ENCODE measurements at places on chromosomes 2 and 18.

DNA sequence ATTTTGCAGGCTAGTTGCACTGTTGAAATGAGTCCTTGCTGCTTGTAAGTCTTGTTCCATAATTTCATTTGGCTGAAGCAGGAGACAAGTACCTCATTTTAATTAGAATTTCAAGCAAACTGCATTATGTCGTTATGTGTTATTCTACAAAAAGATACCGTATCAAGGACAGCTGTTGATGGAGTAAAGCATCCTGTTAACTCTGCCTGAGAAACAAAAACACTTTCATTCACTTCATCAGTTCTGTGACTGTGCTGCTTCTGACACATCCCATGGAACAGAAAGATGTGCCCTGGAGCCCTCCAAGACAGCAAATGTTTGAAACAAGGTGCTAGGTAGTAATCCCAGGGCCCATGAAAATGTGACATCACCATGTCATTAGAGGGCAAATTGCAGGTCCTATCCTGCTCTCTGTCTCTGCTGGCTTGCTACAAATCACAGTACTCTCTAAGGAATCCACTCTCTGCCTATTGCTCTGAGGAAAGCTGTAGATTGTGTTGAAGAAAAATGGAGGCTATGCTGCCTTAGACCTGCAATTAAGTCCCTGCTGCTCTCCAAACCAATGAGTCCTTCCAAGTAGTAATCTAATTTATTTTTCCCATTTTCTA, 209.7 kb upstream of the PARD3B start:
- no peak for DNase-seq

DNA sequence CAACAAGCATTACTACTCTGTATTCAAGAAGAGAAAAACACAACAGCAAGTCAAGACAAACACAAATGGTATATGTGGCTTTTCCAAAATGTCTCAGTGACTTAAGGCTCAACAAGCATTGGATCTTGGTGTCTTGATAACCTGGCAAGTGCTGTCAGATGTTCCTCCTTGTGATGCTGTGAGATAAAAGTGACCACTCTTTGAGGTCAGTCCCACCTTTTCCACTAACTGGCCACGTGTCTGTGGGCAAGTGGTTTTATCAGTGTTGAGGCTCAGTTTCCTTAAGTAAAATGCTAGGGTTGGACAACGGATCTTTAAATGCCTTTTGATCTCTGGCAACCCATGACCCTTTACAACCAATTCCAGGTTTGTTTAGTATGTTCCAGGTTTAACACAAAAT, 98.7 kb downstream of the BCL2 start:
- DNase-seq: no peak

GRCh38 chr2:196336207-196336606, 164.8 kb upstream of the STK17B start:
- DNase-seq: peak; percentile 59

GRCh38 chr2:202605174-202605573, 29.6 kb upstream of the FAM117B start:
- no peak for DNase-seq

DNA sequence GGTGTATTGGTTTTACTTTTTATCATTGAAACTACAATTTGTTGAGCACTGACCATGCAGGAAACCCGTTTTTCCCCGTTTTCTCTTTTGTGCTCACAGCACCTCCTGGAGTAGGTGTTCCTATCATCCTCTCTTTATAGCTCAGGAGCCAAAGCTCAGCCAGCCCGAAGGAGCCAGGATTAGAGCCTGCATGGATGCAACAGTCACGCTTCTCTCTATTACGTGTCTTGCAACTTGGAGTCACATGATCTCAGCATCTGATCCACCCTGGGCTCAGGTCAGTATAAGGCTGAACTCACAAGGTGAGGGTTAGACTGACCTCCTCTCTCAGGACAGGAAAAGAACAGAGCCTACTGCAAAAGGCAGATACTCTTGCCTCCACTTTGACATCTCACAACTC, 150.5 kb downstream of the MBP start:
- DNase-seq: no peak

- DNase-seq: no peak
Observed at GRCh38 chr2:50727636-50728339, 304.1 kb downstream of the NRXN1 start.

DNA sequence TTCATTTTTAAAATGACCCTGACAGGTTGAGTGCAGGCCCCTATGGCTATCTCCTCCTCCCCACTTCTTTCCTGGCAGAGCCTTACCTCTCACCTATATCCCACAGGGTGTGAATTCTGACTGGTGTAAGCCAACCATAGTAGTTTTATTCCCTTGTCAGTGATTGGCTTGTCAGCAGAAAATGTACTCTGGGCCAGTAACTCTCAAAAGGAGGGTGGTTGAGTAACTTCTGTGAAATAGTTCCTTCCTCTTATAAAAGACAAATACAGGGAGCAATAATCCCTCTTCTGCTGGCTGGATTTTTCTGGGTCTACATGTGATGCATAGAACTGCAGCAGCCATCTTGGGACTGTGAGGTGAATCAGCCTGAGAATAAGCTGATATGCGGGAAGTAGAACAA, 83.4 kb downstream of the RAPH1 start:
- no peak for DNase-seq

- DNase-seq: no peak
Observed at GRCh38 chr18:64259871-64260270, 111.0 kb upstream of the LINC00305 start.

DNA sequence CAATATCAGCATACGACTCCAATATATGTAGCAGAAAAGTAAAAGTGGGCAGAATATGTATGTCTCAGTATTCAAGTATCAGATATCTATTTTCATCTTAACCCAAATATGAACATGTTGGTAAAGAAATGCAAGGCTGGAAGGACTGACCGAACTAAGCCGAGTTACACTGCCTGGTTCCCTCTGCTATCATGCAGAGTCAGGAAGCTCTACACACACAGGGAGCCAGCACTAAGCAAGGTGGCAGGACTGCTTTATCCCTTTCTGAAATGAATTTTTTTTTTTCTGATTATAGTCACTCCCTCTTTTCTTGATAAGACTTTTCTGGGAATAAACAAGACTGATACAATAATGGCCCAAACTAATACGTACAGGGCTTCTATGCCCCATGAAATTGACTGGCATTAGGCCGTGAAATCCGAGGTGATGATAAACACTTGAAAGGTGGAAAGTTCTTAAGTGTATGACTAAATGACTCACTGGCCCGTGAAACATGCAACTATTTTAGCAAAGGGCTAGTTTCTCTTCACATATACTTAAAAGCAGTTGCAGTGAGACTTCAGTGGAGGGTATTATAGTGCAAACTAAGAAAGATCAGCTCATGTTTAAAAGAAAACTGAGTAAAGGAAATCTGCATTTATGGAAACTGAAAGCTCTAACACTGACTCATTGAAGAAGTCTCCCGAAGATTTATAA, 14.9 kb downstream of the DPP4 start:
- DNase-seq: no peak

DNA sequence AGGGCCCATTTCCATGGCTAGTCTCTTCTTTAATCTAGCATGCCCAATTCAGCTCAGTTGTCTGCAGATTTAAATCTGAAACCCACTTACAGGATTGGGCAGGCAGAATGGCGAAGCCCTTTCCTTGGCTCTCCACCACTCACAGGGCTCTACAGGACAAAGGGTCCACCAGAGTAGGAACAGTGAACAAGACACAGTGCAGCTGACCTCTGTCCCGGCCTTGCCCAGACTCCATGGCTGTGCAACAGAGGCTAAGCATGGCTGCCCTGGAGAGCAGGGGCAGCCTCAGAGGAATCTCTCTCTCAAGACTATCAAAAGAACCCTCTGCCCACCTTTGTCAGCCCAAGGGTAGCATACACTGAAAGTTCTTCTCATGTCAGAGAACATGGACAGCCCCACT, 9.7 kb upstream of the ATP6V1B1 start:
- no peak for DNase-seq

DNA sequence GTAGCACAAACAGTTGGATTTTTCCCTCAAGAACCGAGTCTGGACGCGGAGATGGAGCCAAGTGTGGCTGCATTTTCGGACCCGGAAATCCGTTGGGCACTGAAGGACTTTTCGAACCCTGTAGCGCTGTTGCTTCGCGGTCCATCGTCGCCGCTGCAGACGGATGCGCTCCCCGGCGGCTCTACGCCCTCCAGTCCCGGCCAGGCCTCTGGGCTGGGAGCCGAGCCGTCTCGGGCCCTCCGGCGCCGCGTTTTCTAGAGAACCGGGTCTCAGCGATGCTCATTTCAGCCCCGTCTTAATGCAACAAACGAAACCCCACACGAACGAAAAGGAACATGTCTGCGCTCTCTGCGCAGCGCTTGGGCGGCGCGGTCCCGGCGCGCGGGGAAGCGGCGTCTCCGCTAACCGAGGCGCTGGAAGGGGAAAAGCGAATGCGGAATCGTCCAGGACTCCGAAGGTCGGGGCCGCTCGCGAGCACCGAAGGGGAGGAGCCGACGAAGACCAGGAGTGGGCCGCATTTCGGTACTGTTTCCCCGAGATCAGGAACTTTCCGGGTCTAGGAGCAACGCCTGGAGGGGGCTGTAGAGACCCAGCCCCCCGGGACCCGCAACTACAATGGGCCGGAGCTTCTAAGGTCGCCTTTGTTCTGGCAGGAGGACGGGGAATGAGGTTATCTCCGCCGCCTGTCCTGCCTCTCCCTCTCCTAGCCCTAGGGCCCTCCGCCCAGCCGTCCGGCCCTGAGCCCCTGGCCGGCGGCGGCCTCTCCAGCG, 3.2 kb downstream of the EMX1 start:
- DNase-seq: no peak

GRCh38 chr2:31258351-31258750, 24.4 kb downstream of the EHD3 start:
- no peak for DNase-seq

DNA sequence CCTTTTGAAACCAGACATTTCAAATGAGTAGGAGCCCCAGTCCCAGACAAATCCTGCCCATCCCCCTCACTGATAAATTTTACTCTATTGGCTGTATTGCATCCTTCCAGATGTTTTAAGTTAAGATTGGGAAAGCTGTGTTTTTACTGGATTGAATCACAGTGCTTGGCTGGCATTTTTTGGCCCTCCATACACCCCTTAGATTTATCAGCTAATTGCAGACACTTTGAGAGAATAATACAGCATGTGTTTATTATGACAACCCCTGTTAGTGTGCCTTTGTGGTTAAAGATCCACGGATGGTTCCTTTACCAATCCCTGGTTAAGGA, 74.9 kb downstream of the ANTXR1 start:
- no peak for DNase-seq

- no peak for DNase-seq
Observed at GRCh38 chr2:86480105-86480504, 38.9 kb downstream of the KDM3A start.

DNA sequence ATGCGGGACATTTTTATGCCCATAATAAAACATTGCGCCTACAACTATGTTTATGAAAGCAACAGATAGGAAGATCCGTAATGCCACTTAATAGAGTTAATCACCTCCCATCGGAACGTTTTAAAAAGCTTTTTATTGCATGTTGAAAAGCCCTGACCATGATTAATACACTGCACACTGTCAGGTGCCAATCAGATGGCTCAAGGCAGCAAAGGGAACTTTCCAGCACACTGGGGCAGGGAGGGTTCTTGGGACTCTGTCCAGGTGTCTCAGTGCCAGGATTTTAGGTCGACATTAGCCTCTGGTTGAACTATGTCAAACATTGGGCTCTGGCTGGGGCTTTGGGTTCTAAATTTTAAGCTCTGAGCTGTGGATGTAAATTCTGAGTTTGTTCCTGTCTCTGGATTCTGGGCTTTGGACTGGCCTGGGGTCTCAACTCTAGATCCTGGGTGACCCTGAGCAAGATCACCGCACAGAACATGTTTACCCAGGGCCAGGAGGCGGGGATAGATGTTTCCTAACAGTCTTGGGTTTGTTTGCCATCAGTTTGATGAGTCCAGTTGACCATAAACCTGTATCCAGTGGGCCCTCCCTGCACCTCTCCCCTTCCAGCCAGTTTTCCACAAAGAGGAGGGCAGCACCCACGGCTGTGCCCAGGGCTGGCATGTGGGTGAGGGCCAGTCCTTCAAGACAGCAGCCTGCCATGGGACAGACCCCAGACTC, 262.7 kb downstream of the ATAD2B start:
- DNase-seq: no peak

DNA sequence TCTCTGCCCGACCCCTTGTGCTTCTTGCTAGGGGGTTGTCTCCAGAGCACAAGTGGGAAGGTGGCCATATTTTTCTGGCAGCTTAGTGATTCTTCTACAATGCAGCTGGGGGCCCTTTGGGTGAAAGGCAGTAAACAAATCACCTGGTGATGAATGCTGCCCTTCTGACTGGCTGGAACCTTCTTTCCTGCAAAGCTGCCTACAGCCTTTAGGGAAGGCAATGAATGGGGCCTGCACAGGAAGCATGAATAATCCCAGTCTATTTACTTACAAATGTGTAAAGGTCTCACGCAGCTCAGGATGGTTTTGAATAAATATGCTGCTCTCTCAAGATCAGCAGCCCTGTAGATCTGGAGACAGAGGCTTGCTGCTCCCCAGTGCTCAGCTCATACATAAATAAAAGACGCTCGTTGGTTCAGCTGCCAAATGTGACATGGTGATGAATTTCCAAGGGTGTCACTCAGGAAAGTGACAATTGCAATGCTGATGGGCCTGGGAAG, 289.2 kb downstream of the TDRD15 start:
- DNase-seq: peak; percentile 13

DNA sequence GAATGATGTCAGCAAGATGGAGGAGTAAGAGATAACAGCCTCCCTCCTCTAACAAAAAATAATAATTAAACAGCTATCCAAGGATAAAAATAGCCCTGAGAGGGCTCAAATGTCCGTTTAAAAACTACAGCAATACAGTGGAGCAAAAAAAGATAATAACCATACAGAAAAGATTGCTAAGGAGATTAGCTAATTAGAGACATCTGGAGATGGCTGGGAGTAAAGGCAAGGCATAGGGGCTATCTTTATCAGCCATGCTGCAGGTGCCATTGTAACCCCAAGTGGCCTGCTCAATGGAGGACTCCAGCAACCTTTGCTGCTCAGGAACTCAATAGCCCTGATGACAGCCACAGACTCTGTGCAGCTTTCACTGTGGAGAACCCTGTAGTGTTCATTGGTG, 42.7 kb downstream of the MDH1 start:
- DNase-seq: no peak

DNA sequence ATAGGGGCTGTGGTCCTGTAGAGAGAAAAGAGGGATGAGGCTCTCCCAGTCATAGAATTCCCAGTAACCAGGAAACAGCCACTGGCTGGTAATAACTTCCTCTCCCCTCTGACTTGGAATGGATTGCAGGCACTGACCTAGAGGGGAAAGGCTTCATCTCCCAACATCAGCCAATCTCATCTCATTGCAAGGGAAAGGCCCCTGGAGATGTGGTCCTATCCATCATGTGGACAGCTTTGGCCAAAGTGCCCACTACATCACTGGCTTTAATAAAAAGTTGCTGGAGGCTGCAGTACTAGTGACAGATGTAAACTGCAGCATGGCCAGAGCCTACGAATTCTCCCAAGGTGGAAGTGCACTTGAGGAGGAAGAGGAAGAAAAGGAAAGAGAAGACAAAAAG, 820.5 kb upstream of the CELF4 start:
- no peak for DNase-seq

All from AG04450 (cell line).